ENCODE measurements at places on chromosomes 3 and 15.

DNA sequence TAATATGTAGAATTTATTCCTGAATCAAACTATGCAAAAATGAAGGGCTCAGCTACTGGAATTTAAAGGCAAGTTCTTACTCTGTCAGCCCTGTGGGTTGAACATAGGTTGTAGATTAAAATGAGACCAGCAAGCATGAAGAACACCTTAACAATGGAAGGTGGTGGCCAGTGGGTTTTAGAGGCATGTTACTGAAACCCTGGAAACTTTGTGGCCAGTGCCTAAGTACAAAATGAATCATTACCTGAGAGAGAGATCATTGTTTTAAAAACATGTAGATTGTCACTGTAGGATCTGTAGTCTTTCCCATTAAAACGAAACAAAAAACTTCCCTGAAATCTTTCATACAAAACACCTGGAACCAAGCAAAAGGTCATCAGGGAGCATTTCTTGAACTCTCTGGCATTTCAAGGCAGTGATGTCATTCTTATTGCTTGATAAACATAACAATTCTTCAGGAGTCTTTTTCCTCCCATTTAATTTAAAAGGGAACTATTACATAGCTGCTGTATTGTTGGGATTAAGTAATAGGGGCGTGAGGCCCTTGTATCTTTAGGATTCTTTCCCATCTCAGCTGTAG, 51.8 kb downstream of the TMEM108 start:
- DNase-seq = no peak

DNA sequence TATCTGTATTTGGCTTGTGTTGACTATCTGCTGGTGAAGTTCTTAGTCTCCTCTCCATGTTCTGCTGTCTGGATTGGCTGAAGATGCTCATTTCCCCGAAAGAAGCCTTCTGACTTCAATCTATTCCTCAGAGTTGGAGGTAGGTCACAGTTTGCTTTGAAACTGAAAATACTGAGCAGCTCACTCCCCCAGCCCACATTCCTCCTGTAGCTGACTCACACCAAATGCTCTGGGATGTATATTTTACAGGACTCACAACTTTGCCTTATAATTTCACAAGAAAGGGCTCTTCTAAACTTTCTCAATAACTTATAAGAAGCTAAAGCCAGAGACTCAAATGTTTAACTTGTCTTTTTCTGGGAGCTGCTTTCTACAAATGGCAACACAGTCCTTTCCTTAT, 36.3 kb upstream of the SNX4 start:
- DNase-seq = no peak

GRCh38 chr3:178492491-178492890, 43.7 kb upstream of the KCNMB2 start:
- DNase-seq = no peak

- no peak for DNase-seq
Measured at GRCh38 chr3:13581485-13582365, 32.8 kb downstream of the FBLN2 start.

- DNase-seq = no peak
Measured at GRCh38 chr3:8470801-8471200, 30.8 kb upstream of the LMCD1 start.

- no peak for DNase-seq
Measured at GRCh38 chr3:28682121-28682520, 333.5 kb upstream of the AZI2 start.

DNA sequence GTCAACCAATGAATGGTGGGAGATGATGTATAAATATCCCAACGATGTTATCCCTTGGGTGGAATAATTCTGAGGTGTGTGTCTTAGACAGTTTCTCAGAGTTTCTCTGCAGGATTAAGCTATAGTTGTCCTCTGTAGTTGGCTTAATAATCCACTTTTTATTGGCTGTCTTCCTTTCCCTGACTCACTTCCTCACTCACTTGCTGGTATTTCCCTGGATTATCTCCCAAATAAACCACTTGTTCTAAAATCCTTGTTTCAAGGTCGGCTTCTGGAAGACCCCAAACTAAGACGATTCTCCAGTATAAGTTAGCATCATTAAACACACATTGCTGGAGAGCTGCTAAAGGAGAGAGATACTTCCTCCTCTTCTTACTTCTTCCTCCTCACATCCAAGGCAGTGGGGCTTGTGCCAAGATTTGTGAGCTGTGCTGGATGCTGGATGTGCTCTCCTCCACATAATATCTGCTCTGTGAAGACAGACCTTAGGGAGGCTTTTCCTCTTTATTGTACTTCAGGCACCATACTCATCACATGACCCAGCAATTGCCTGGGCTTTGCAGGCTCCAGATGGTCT, 22.5 kb upstream of the ROPN1 start:
- DNase-seq = no peak

DNA sequence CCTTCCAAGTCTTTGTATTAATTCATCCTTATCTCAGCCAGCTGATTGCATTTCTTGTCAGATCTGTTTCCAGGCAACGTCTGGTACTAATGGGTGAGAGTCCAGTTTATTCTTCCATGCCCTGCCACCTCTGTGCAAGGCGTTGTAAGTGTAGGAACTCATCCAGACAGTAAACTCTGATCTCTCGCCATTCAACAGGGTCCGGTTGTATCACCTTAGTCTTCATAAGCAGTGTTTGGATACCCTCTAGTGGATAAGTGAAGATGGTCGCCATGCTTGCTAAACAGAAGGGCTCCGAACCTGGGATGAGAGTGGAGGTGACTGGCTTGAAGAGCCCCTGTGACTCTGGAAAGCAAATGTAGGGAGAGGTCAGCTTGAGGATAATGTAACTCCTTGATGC, 51.6 kb upstream of the CMTM7 start:
- DNase-seq = no peak

GRCh38 chr3:106482451-106482850, 613.6 kb upstream of the CBLB start:
- no peak for DNase-seq

- no peak for DNase-seq
Measured at GRCh38 chr15:52730173-52730572, 51.0 kb upstream of the ATOSA start.

GRCh38 chr15:99421172-99421656, 144.6 kb upstream of the MEF2A start:
- DNase-seq = no peak
